Natural killer cell (primary cell): ENCODE measurements at places on chromosomes 3 and 15.

DNA sequence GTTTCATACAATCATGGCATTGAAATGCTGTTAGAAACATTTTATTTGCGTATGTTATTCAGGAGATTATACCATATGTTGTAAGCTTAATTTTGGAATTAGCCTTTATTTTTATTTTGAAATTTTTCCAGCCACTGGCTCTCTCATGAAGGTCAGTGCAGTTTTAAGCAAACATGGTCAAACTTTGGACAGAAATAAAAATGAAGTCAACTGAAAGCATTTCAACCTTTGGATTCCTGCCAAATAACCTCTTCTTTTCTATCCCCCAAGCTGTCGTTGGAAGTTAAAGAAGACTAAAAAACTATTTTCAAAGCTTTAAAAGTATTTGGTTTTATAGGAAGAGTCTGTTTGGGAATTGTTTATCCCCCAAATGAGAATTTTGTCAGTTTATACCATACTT, 846.6 kb downstream of the MCTP2 start:
- no peak for DNase-seq

GRCh38 chr3:29283231-29284119, 2.6 kb downstream of the RBMS3 start:
- no peak for DNase-seq

- no peak for DNase-seq
These were observed 18.8 kb downstream of the EIF5A2 start for GRCh38 chr3:170889630-170890029.

GRCh38 chr3:145089337-145089736, 1071.6 kb downstream of the PLOD2 start:
- no peak for DNase-seq

- no peak for DNase-seq
These were observed 234.9 kb upstream of the LMCD1 start for GRCh38 chr3:8266730-8267131.
